Epithelial cell of esophagus (primary cell): ENCODE measurements at places on chromosomes 4 and X.
A peak's percentile ranks its signal among the peaks of the same experiment; 100 is the strongest.

- peak; percentile 87 for DNase-seq
Measured at GRCh38 chrX:12007881-12008280, 130.4 kb upstream of the FRMPD4 start.

- peak; percentile 34 for DNase-seq
Measured at GRCh38 chrX:27619975-27620374, 29.8 kb downstream of the DCAF8L2 start.

GRCh38 chr4:16862697-16863096, 35.7 kb downstream of the LDB2 start:
- DNase-seq: no peak

DNA sequence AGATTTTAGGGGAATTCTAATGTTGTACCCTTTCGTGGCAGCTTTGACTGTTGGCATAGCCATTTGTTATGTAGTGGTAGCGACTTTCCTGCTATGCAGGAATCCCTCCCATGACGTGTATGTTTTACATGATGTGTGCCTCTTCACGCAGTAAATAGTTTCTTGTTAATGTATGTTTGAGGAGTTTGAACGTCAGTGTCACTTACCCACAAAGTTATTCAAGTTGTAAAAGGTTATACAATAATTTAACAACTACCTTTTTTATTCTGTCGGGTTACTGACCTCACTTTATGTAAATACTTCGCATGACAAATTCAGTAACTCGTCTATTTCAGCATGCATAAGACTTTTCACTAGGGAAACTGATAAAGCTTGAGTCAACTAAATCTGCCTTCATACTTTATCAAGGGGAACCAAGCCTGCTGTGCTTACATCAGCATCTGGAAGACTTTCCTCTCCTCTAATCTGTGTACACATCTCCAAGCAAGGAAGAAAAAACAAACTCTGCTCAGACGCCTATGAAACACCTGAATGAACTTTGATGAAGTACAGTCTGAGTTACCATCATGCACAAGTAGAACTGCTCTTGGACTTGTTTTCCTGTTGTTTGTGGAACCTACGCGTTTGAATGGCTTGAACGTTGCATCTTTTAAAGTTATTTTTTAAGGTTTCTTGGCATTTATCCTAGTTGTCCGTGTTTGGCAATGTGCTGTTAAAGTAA, 61.2 kb downstream of the SLC9A6 start:
- DNase-seq: no peak

DNA sequence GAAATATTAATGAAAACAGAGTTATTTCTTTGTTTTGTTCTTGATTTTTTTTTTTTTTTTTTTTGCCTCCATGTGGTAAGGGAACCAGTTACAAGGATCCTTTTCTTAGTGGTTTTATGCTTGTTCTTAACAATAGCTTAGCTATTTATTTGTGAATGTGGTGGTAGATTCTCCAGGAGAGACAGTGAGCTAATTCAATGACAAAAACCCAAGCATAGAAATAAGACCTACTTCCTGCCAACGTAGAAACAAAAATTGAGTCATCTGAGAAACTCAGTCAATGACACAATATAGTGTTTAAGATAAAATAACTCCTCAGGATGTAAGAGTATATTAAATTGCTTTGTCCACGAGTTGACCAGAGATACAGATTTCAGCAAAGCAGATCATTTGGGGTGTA, 863.8 kb upstream of the PABPC4L start:
- DNase-seq: peak; percentile 2

GRCh38 chr4:143599827-143600226, 86.3 kb downstream of the SMARCA5 start:
- DNase-seq: no peak

GRCh38 chrX:6666624-6667023, 131.7 kb upstream of the VCX3A start:
- DNase-seq: peak; percentile 36

- DNase-seq: no peak
Measured at GRCh38 chr4:138697851-138698250, 317.7 kb upstream of the NOCT start.

DNA sequence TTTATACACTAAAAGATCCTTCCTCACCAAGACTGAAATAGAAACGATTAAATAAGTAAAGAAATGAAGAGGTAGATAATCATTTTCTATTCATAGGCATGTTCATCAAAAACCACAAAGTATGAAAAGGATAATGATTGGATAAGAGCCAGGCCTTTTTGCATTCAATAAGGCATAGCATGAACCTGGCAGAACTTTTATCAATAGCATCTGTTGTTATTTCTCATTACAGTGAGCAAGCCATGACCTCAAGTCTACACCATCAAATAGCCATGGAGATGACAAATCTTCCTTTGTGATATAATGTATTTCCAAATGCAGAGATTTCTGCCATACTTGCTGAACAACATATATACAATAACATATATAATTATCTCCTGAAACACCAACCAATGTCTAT, 206.0 kb upstream of the SLC7A11 start:
- DNase-seq: no peak

GRCh38 chrX:153407736-153408135, 3.5 kb upstream of the ZFP92 start:
- DNase-seq: no peak

- DNase-seq: no peak
Measured at GRCh38 chr4:24643774-24644520, 59.6 kb upstream of the DHX15 start.

GRCh38 chr4:56757821-56758411, 63.6 kb downstream of the SPINK2 start:
- peak; percentile 94 for DNase-seq

- DNase-seq: peak; percentile 12
Measured at GRCh38 chr4:96166806-96167205, 326.9 kb downstream of the PDHA2 start.

DNA sequence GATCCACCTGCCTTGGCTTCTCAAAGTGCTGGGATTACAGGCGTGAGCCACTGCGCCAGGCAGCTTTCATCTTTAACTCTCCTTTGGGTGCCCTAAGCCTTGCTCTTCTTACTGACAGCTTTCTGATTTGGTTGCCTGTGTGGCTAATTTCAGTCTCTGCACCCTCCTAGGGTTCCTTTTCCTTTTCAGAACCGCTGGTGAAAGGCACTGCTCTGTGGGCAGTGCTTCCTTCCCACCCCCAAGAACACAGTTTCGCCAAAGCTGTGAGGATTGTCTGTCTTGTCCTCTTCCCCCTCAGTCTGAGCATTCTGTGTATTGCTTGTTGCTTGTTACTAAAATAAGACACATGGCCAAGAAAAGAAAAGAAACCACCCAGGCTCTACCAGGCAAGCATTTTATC, 101.4 kb upstream of the FRMPD3 start:
- no peak for DNase-seq

GRCh38 chr4:28391877-28392276, 1531.2 kb downstream of the STIM2 start:
- DNase-seq: peak; percentile 7

- DNase-seq: peak; percentile 57
Measured at GRCh38 chr4:20612313-20612712, 87.9 kb upstream of the PACRGL start.

GRCh38 chr4:173218411-173219125, 50.0 kb downstream of the GALNT7 start:
- no peak for DNase-seq

DNA sequence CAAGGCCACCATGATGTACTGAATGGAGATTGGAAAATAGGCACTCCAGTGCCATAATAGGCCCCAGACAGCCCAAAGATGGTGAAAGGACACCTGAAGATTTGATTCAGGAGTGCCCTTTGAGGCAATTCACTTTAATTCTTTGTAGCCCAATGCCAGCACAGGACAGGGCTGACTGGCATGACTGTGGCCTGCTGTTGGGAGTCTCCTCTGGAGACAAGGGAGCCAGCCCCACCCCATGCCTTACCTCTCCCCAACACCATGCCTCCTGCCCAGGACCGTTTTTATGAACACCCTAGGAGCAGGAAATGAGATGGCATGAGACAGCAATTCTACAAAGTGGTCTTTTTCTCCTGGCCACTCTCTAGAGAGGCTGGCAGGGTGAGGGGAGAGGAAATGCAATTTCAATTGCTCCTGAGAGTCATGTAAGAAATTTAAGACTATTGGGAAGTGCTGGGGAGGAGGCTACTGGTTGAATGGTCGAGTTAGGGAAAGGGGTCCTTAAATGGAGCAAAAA, 94.2 kb upstream of the MAMLD1 start:
- no peak for DNase-seq

DNA sequence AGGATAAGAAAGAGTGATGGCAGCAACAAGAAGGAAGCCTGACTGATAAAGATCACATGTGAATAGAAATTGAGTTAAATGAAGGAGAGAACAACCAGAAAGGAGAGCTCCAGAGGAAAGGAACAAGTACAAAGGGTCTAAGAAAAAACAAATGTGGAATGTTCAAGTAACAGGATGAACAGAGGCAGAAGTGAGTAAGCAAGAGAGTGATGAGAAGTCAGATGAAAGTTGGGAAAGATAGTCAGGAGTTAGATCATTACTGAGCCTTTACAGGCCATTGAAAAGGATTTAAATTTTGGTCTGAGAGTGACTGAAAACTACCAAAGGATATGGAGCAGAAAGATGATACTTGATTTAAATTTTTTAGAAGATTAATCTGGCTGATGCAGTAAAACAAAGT, 38.1 kb downstream of the NFXL1 start:
- DNase-seq: no peak

DNA sequence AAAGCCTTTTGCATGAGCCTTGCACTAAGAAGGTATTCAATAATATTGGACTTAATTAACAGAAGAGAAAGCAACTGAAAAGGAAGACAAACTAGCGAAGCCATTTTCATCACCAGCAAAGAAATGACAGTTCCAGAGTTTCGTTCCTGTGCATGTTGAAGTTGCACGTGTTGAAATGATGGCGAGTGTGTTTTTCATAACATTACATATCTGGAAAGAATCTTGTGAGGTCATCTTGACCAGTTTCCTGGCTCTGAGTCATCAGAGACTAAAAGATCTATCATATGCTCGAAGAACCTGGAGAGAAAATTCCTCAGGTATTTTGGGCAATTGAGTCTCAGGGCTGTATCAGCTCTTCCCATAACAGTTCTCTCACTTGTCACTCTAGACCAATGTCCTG, 106.2 kb upstream of the MAML3 start:
- peak; percentile 92 for DNase-seq

- DNase-seq: no peak
Measured at GRCh38 chr4:180618396-180618795, 1624.8 kb upstream of the TENM3 start.
